ENCODE measurements at places on chromosomes 12 and 14.

DNA sequence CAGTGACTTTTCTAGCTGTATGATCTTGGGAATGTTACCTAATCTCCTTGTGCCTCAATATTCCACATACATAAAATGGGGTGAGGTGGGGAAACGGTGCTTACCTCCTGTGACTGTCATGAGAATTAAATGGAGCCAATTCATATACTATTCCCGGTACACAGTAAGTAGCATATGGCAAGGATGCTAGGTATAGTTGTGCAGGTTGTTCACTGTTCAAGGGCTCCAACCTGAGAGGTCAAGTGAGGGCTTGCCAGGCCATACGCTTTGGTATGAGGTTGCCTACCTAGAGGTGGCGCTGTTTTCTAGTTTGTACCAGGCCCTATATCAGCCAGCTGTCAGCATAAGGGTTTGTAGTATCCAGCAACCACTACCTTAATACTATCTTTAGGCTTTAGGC lies 3.6 kb upstream of the BATF start:
- DNase-seq, result no peak

- no peak for DNase-seq
Observed at GRCh38 chr12:52990206-52990605, 16.1 kb upstream of the EIF4B start.

DNA sequence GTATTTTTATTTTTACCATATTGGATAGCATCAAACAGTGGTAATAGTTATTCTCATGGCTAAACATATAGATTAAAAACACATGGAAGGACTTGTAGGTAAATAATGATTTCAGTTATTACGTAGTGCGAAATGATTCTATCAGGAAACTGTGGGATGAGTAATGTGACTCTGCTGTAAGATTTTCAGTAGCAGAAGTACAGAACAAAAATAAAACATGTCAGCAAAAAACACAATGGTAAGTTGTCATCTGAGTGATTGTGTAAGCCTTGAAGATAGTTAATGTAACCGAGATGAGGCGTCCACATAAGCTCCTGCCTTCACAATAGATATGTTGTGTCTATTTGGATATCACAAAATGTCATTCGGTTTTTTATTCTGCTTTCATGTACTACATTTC lies 99.8 kb downstream of the BORCS5 start:
- DNase-seq, result no peak

- DNase-seq, result no peak
Observed at GRCh38 chr14:75313294-75313693, 34.7 kb downstream of the FOS start.

DNA sequence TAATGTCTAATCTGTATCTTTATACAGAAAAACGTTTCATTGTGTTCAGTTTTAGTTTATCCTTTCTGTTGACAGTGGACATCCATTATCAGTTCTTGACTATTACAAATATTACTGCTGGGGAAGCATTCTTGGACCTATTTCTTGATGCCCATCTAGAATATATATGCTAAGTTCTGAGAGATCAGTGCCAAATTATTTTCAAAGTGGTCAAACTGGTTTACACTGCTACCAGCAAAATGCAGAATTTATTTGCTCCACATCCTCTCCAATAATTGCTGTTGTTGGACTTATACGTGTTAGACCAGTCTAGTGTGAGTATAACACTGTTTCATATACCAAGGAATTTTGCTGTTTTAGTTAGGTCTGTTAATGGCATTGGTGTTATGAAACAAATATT lies 85.5 kb upstream of the TRAF3 start:
- no peak for DNase-seq

DNA sequence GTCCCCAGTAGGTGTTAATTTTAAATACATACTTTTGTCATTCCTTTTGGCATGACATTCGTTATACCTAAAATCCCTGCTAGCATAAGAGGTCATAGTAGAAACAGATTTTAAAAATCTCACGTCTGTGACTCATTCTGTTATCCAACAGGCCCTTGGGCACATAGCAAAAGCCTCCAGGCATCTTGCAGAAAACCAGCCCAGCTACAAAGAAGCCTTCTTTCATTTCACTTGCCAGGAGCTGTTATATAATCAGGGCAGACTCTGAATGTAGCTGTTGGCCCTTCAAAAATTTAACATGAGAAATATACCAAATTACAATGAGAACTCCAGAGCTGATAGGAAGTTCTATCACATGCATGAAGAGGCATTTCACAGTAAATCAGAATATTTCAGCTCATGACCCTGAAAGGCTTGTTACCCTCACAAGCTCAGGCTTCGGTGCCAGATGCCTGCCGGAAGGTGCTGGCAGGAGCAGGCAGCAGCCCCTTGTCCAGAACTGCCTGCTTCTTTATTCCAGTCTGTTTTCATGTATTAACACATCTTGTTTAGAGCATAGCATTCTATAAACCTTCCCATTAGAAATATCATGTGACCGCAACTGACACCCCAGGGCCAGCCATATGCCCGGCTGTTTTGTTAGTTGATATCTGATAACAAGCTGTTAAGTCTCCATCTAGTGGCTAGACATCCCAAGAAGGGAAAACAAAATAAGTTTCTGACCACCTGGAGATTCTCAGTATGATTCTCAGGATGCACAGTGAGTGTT lies 17.8 kb downstream of the E2F7 start:
- no peak for DNase-seq

- no peak for DNase-seq
Observed at GRCh38 chr12:125079084-125079483, 13.8 kb downstream of the AACS start.

GRCh38 chr12:94225506-94225905 lies 77.1 kb downstream of the PLXNC1 start:
- DNase-seq, result no peak

DNA sequence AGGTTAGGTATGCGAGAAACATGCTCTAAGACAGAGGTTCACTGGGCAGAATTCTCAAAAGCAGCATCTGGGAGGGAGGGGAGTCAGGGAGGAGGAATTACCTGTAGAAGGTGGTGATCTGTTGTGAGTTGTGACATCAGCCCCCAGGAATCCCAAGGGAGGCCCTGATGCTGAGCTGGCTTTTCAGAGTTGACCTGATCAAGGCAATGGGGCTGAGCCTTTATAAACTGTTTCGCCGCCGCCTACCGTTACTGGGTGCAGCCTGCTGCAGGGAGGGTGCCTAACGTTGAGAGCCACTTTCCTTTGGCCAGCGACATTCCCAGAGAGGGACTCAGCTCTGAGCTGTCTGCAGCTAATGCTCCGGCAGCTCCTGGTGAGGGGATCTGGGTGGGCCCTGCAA lies 257.9 kb upstream of the TMEM132C start:
- no peak for DNase-seq

DNA sequence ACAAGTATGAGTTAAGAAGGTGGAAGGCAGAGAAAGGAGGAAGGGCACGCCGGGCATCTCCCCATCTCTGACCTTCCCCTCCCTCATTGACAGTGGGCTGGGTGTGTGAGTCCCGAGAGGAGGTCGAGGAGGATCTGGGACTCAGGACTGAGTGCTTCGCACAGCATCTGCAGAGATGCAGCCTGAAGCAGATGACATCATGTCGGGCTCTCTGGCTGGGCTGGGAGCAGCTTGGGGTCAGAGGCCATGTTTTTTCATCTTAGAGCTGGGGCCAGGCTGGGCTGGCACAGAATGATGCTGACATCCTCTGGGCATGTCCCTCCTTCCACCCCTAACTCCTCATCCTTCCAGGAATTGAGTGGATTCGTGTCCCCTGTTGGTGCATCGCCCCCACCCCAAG lies 43.5 kb downstream of the CMKLR1 start:
- no peak for DNase-seq

GRCh38 chr12:94640134-94640928 lies 10.0 kb downstream of the TMCC3 start:
- DNase-seq, result no peak

DNA sequence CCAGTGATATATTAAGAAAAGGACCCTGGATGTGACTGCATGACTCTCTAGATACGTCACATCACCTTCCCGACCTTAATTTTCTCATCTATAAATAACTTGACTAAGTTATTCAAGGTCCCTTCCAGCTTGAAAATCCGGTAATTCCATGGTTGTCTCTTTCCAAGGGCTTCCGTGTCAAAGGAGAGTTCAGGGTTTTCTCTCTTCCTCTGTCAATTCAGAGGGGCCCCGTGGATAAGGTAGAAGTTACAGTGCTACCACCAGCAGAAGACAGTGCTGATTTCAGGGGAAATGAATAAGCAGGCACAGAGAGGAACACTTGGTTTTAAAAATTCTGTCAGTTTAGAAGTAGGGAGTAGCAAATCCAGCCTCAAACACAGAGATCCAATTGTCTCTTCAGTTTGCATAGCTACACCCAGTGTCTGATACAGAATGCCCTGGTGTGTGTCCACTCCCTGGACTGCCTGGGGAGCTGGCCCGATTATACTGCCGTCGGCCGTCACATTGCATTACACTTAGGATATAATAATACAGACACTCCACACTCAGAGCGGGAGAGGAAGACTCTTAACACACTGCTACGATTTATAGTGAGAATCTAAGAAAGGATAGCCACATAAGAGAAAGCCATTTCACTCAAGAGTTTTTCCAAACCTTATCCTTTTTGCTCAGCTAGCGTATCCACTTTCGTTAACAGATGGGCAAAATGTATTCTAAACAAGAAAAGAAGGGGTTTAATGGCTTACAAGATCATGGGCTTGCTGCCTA lies 54.7 kb upstream of the GTF2A1 start:
- no peak for DNase-seq

DNA sequence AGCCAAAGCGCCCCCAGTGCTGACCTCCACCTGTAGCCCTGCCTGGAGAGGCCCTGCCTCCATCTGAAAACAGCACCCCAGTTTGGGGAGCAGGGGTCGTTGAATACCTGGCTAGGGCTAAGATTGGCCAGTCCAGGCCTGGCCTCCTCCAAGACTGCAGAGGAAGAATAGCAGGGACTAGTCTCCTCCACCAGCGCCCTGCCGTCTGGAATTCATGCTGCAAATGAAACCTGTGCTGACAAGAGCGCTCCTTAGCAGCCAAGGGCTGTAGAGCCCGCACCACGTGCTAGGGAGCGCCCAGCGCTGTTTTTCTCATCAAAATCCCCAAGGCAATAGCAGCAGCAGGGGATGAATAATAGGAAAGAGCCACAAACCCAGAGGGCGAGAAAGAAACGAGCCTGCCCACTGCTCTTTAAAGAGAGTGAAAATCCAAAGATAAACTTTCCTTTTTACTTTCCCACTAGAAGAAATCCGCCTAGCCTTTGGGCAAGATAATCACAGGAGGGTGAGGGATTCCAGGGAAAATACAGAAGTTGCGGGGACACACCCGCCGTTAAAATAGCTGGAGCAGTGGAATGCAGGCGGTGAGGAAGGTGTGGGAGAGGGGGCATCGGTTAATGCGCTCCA lies 3.3 kb downstream of the COL2A1 start:
- no peak for DNase-seq

GRCh38 chr14:55523321-55523720 lies 56.7 kb upstream of the KTN1 start:
- DNase-seq, result no peak

GRCh38 chr12:71556875-71557274 lies 106.8 kb downstream of the ZFC3H1 start:
- peak; percentile 86 for DNase-seq

- no peak for DNase-seq
Observed at GRCh38 chr14:22409006-22409405, 180.0 kb downstream of the DAD1 start.

GRCh38 chr12:132054983-132055382 lies 89.1 kb downstream of the DDX51 start:
- DNase-seq, result no peak

DNA sequence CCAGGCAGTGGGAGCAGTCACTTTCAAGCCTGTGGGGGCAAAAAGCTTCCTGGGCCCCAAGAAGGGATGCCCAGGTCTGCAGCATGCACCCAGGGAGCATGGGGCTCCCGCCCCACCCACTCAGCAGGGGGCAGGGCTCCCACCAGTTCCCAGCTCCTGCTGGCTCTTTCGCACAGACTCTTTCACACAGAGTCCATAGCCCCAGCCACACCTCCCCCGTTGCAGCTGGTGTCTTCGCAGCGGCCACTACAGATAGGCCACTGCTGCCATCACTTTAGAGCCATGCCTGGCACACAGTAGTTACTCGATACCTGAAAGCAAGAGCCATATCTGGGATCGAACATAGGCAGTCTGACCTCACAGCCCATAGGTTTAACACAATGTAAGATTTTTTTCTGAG lies 98.2 kb downstream of the NUAK1 start:
- no peak for DNase-seq

GRCh38 chr14:44820230-44820964 lies 141.3 kb downstream of the KLHL28 start:
- no peak for DNase-seq

GRCh38 chr12:2016862-2017545 lies 12.7 kb upstream of the DCP1B start:
- no peak for DNase-seq

GRCh38 chr12:130683811-130684210 lies 32.3 kb downstream of the RIMBP2 start:
- DNase-seq, result no peak

DNA sequence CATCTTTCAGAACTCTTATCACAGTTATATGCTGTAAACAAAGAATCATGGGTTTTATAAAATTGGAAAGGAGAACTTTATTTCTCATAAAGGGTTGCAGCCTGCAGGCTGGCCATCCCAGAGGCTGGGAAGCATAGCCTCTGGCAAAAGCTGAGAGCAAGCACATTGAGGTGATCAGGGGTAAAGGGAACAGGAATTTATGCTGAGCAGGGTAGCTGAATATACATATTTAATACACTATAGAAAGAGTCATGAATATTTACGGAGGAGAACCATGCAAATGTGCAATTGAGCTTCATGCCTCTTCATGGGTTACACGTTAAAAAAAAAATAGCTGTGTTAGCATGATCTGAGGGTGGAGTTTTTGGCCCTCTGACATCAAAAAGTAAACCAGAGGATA lies 653.3 kb downstream of the NRXN3 start:
- no peak for DNase-seq

DNA sequence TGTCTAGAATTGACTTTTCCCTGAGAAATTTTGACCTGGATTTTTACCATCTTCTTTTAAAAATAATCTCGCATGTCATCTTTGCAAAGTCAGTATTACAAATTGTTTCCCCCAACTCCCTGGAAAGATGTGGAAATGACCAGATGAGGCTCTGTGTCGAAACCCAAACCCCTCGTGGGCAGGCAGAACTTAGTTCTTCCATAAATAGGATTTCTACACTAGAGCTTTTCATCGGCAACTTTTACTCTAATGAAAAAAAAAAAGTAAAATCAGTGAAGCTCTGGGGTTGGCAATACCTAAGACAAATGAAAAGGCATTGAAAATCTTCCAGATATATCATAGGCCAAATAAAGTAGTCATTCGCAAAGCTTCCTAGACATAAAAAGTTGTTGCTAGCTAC lies 17.0 kb downstream of the SSPN start:
- no peak for DNase-seq

GRCh38 chr12:22787557-22787956 lies 162.6 kb downstream of the ETNK1 start:
- DNase-seq, result no peak

GRCh38 chr12:124041907-124042306 lies 68.9 kb downstream of the ZNF664 start:
- no peak for DNase-seq

DNA sequence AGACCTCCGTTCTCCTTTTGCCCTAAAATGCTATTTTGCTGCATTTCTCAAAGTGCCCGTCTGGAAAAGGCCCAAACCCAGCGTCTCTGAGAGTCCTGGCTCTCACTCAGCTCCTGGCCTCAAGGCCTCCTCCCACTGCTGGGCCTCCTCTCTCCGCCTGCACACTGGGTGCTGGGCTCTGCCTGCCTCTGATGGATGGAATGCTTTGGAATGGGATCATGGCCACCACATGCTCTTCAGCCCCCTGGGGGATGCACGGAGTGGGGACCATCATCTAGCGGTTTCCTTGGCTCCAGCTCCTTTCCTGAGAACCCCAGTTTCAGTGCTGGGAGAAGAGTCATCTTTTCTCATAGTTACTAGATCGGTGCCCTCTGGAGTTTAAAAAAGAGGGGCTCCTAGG lies 65.2 kb downstream of the KDM2B start:
- no peak for DNase-seq
